Kidney (tissue), 22 donors: ENCODE measurements at places on chromosomes 13 and 19. TPM values are rescaled to one million over a fixed set of nuclear protein-coding genes. Genes with fewer than 3 reads are reported as not detected.

The TMEM238 gene
- total RNA-seq: 24.3 TPM

The PROZ gene
- not detected for total RNA-seq

The NFILZ gene
- not detected for total RNA-seq

The S1PR4 gene
- 5.1 TPM for total RNA-seq

The IZUMO2 gene
- not detected for total RNA-seq

The TNFSF9 gene
- total RNA-seq: 1.1 TPM

The FAM124A gene
- total RNA-seq: 3.5 TPM

- peak; percentile 74 for DNase-seq
Measured at GRCh38 chr19:17209126-17210036, 5.8 kb upstream of the USE1 start.

- DNase-seq: no peak
Measured at GRCh38 chr13:49295244-49295643, 47.5 kb downstream of the CDADC1 start.

DNA sequence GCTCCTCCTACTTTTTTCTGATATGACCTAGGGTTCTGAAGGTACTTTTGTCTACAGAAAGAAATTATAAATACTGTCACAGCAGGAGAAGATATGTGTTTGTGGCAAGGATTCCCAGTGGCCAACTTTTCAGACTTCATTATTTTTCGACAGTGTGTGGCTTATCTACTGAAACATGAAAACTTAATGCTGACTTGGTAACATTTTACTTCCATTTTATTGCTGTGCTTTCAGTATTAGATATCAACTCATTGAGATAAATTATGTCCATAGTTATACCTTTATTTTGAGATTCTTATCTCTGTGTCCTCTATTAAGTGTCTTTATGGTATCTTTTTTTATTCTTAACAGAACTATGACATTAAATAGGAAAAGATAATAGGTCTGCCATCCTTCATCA is 700.0 kb downstream of the PCDH9 start:
- DNase-seq: no peak

DNA sequence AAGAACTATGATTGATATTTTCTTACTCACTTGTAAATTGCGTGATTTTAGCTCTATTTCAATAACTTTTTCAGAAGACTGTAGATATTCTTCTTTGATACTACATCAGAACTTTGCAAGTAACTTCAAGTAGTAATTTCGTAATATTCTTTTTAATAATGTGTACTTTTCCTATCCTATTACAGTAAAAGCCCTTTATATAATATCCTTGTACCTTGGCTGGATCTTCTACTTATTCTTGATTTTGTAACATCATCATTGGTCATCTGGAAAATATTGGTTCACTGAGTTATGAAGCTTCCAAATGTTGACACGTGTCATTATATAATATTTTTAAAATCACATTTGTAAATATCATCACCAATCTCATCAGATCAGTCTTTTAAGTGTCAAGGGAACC is 32.4 kb downstream of the POLR1D start:
- DNase-seq: no peak

DNA sequence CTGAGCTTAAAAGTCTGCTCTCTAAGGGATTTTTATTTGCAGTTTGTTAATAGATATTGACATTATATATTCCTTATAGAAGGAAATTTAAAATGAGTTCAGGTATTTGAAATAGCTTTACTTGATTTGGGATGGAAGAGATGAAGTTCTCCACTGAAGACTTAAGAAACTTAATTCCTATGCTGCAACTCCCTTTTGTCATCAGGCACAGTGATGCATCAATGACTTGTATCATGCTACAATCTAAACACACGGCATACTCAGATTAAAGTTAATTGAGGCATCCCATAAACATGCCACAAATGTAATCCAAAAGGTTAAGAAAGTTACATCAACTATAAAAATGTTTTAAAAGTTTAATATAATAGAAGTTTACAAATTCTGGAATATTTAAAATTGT is 109.0 kb downstream of the STARD13 start:
- no peak for DNase-seq

DNA sequence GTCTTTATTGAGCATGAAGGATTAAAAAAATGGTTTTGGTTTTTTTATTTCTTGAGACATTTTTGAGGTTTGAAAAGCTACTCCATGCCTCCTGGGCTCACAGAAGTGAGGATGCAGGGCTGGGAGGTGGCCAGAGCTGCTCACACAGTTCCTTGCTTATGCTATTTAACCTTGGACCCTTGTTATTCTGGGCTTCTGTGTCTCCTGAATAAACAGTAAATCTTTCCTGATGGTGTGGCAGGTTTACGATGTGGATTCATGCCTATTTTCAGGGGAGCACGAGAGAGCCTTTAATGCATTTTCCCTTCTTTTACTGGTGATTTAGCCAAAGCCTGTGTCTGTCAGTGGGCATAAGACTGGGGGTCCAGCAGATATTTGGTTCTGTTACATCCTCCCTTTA is 34.3 kb upstream of the PCDH8 start:
- no peak for DNase-seq

GRCh38 chr19:28828276-28828870 is 384.6 kb downstream of the UQCRFS1 start:
- no peak for DNase-seq

DNA sequence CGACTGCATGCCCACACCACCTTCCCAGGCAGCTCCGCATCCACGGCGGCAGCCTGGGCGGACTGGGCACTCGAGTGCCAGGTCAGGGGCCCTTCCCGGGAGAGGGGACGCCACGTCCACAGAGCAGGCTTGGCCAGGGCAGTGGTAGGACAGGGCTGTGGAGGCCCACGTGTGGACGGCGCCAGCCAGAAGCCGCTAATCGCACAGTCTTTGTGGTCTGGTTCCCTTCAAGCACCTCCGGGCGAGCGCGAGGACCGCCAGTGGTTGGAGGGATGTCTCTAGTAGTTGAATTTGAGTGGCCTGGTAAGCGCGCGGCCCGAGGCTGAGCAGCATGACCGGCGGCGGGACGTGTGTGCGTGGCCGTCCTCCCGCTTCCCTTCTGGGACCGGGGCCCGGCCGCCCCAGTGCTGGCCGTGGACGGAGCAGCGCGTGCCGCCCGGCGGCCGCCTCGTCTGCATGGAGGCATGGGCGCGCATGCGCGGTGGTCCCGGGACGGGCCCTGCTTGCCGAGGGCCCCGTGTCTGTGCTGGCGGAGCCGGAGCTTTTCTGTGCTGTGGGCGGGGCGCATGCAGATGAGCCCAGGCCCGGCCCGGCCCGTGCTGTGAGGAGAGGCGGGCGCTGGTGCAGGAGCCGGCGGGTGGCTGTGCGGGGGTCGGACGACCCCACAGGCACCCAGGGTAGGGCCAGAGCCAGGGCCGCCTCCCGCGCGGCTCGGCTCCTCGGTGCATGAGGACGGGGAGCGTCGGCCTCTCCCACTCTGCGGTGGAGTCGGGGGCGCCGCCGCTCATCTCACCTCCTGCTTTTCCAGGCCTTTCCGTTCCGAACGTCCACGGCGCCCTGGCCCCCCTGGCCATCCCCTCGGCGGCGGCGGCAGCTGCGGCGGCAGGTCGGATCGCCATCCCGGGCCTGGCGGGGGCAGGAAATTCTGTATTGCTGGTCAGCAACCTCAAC is 8.6 kb downstream of the PTBP1 start:
- no peak for DNase-seq

DNA sequence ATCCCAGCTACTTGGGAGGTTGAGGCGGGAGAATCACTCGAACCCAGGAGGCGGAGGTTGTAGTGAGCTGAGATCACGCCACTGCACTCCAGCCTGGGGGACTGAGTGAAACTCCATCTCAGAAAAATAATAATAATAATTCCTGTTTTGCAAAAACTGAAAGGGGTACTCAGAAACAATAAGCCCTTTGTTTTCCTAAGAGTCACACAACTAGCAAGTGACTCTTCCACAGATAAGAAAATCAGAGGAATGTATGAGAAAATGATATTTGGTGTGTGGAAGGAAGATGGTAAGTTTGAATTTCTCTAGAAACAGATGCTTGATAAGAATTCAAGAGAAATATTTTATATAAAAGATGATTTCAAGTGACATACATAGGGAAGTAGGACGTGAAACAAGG is 35.1 kb downstream of the SYDE1 start:
- DNase-seq: no peak

GRCh38 chr13:73451221-73452029 is 392.6 kb downstream of the KLF5 start:
- DNase-seq: peak; percentile 9

GRCh38 chr19:46116121-46116520 is 8.4 kb downstream of the IGFL3 start:
- DNase-seq: no peak

GRCh38 chr19:13396250-13397080 is 109.8 kb downstream of the CACNA1A start:
- peak; percentile 19 for DNase-seq

GRCh38 chr19:32324631-32325285 is 20.7 kb upstream of the ZNF507 start:
- no peak for DNase-seq

DNA sequence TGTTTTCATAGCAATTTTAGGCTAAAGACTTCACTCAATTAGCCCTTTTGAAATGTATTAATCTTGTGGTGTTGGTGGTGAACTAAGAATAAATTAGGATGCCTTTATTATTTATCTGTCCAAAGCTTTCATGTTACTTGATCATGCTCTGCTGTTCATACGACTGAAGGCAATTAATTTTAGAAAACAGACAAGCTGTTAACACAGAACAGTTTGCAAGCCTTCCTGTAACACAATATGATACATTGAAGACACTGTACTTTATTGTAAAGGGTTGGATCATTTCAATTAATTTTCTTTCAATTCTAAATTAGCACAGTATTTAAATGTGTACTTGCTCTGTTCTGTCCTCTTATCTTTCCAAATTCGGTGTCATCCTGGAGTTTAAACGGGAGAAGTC is 794.3 kb upstream of the MIR17HG start:
- DNase-seq: peak; percentile 7

DNA sequence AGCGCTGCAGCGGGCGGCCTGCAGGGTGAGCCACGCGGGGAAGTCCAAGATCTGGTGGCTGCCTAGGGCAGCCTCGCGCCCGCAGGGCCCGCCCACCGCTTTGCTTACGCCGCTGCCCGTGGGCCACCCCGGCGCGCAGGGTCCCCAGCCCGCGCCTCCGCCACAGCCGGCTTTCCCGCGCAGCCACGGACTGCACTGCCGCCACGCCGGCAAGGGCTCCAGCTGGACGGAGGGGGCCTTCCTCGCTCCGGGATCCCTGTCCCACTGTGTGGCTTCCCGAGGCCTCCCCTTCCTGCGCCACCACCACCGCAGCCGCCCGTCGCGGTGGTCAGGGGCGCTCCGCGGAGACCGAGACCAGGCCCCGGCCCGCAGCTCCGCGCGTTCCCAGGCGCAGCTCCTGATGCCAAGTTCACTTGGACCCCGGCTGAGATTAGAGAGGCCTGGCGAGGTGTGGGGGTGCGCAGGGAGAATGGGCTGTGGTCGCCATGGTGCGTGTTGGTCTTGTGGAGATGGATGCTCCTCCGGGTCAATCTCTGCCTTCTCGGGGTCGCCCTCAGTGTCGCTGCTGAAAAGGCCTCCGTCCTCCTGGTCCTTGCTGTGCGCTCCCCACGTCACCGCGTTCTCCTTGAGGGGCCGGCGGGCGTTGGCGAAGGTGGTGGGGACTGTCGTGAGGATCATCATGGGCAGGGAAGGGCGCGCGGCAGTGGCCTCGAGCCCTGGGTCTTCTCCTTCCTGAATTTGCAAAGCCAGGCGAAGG is 17.9 kb upstream of the RNF17 start:
- DNase-seq: peak; percentile 21

DNA sequence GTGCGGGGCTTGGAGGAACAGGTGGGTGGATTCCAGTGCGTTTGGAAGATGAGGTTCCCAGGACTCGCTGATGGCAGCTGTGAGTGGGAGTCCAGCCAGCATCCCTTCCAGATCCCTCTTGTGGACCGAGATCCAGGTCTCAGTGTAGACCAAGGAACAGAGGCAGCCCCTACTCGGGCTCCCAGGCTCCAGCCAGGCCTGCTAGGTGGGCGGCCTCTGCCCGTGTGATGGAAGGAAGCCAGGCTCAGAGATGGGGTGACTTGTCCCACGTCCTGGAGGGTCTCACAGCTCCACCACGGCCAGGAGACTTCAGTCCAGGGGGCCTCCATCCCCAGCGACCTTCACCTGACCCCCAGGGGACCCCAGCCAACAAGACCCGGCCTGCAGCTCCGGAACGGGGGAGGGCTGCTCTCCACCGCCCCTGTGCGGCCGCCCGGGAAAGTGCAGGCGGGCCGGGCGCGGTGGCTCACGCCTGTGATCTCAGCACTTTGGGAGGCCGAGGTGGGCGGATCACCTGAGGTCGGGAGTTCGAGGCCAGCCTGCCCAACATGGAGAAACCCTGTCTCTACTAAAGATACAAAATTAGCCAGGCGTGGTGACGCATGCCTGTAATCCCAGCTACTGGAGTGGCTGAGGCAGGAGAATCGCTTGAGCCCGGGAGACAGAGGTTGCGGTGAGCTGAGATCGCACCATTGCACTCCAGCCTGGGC is 729 bp upstream of the MADCAM1 start:
- DNase-seq: peak; percentile 53

DNA sequence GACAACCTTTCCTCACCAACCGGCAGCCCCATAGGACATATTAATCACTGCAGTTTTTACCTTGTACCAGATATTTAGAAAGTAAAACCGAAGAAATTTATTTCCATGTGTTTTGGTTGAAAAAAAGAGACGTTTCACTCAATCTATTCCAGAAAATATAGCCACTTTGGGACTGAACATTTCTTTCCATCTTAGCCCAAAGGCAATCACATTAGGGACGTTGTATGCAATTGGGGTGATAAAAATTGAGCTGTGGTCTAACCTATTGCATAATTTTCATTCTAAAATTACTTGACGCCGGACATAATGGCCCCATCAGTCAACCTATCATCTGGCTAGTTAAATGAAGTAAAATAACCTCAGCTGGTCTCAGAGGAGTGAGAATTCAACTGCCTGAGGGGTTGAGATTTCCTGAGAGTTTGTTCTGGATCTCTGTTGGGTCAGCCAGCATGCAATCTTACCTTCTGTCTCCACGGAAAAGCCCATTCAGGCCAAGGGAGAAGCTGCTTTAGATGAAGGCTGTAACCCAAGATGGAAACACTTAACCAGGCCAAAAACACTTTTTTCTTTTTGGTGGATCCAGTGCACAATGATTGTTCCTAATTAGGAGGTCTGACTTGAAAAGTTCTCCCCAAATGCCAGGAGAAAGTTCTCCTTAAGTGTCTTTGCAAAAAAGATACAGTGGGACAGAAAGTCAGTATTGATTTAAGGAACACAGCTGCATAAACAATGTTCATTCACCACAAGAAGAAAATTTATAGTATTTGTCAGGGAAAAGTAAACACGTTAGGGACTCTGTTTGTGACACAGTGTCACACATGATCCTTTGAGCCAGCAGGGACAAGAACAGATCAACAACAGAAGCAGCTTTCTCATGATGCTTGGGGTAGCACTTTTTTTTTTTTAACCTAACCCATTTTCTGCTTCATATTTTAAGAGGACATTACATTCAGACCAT is 34.1 kb downstream of the DLEU7 start:
- DNase-seq: no peak

GRCh38 chr19:1355568-1356507 is 27.9 kb upstream of the NDUFS7 start:
- DNase-seq: peak; percentile 48

GRCh38 chr19:4086411-4086867 is 19.7 kb upstream of the ZBTB7A start:
- DNase-seq: peak; percentile 85
